ENCODE measurements at places on chromosomes 4 and X.

DNA sequence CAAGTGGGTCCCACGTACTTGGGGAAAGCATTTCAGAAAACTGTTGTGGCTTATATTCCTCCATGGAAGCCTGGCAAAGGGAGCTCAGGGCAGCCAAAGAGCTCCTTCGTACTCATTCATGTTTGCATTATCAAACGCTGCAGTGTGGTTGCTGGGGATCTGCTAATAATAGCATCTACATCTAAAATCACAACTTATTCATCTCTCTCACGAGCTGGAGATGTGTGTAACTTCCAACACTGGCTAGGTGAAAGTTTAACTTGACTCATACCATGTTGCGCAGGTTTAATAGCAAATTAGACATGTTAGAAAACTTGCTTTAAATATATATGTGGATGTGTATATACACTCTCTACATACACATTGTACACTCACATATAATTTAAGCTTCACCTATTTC lies 415.1 kb downstream of the AFF2 start:
- DNase-seq = no peak

GRCh38 chr4:73669410-73670183 lies 49.4 kb upstream of the RASSF6 start:
- DNase-seq = no peak

DNA sequence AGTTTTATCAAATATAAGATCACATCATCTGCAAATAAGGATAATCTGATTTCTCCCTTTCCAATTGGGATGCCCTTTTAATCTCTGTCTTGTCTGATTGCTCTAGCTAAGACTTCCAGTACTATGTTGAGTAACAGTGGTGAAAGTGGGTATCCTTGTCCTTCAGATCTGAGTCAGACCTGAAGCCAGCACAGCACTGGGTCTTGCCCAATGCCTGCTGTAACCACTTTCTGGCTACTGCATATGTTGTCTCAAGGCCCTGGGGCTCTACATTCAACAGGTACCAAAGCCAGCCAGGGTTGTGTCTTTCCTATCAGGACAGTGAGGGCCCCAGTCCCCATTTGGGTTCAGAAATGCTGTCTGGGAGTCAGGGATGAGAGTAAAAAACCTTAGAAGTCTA lies 90.3 kb downstream of the CYSLTR1 start:
- DNase-seq = no peak

GRCh38 chr4:154595807-154596206 lies 5.3 kb upstream of the FGA start:
- no peak for DNase-seq

DNA sequence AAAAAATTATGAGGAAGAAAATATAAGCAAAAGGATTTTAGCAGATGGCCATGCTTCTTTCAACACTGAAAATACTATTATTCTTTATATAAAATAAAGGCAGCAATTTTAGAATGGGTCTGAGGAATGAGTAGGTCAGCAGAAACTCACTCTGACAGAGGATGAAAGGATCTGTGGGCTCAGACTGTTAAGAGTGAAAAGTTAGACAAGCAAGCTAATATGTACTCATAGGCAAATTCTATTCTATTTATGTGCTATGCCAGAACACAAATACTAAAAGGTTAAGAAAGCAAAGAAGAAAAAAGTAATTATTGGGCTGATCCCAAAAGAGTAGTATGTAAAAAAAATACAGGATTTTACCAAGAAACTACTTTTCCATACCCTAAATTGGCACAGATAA lies 13.9 kb downstream of the LCORL start:
- no peak for DNase-seq

GRCh38 chrX:43745938-43746721 lies 90.0 kb downstream of the MAOA start:
- DNase-seq = no peak

DNA sequence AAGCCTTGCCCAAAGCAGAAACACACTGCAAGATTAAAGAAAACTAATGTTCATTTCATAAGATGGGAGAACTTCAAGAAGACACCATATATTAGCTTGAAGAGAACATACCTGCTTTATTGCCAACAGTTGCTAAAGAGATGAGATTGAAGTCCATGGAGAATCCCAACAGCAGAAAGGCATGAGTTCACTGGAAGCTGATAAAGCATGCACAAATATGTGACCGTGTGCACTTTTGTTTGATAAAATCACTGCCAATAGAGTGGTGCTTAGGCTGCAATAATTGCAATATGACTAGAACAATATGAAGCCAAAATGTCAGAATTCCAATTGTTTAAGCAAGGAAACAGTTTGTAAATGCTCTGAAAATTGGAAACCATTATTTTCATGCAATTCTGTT lies 125.9 kb upstream of the PPARGC1A start:
- no peak for DNase-seq

- no peak for DNase-seq
These were observed 60.3 kb upstream of the MXD4 start for GRCh38 chr4:2322227-2322626.

DNA sequence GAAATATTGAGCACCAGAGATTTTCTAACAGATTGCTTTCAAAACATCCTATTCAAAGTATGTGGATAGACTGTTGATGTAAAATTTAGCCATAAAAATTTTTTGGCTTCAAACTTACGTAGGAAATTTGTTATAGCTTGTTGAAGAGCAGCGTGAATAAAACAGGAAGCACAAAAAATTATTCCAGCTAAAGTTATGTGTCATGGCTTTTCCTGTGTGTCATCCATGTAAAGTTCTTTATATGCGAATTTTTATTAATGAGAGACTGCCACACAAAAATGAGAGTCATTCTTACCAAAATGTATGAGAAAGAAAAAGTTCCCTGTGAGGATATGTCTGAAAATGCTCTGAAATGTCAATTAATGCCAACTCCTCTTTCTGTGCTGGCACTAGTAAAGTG lies 19.5 kb downstream of the EPGN start:
- no peak for DNase-seq

DNA sequence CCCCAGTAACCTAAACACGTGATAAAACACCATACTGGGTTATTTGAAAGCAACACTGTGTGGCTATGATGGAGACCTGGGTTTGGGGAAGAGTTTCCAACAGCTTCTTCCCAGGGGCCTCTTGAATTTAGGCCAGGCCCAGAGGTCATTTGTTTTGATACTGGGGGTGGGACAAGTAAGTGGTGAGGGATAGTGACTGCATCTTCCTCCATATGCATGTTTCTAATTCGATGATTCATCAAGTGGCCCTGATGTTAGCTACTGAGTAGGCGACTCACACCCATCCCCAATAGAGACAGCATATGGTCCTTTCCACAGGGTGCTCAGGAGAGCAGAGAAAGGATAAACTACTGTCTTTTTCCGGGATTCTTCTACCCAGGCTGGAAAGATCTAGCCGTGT lies 2.7 kb downstream of the NDP start:
- no peak for DNase-seq

DNA sequence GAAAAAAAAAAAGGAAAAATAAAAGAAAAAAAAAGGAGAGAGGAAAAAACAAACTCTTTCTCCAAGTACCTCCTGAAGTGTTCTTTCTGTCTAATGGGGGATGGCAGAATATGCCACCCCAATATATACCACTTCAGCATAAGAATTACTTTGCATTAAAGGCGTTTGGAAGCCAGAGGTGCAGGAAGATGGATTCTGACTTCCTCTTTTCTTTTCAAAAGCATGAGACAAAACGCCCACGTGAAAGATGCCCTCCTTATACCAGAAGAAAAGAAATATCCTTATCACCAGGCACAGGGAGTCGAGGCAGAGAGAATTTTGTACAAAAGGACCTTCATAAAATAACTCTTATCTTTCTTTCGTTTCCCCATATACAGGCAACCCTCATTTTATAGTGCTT lies 40.9 kb downstream of the COX18 start:
- no peak for DNase-seq

GRCh38 chr4:146369446-146369845 lies 152.3 kb downstream of the SLC10A7 start:
- no peak for DNase-seq

GRCh38 chr4:70670332-70671014 lies 4.2 kb upstream of the JCHAIN start:
- DNase-seq = no peak

DNA sequence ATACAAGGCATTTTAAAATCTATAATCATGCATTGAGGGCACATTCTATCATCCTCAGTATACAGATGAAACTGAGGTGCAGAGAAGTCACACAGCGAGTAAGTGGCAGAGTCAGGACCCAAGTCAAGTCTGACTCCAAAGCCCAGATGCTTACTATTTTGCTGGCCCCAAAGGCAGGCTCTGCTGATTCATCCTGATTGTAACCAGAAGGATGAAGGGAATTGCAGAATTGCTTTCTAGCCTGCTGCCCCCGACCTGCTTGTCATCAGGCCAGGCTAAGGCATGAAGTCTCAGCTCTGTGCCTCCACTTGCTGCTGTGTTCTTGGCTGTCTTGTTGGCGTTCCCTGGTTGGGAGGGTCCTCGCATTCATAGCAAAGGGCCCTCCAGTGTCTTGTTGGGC lies 62.7 kb downstream of the SLC9A6 start:
- no peak for DNase-seq

- DNase-seq = no peak
These were observed 6.7 kb upstream of the PPID start for GRCh38 chr4:158729716-158730559.

DNA sequence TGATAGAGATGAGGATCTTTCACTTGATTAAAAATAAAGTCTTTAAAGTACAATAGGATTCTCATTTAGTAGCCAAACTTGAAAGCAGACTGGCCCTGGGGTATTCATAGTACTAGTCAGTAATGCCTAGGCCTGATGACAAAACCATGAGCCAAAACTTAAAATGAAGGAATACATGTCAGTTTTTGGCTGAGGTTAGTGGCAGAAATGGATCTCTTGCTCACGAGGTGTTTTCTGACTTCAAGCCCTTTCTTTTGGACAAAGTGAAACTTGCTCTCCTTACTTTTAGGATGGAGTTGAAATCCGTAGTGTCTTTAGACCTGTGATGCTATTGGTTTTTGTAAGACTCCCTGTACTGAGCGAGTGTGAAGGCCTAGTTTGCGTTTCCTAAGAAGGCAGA lies 157.7 kb downstream of the CCNG2 start:
- no peak for DNase-seq

- DNase-seq = no peak
These were observed 8.8 kb downstream of the ANKRD37 start for GRCh38 chr4:185405296-185405999.

DNA sequence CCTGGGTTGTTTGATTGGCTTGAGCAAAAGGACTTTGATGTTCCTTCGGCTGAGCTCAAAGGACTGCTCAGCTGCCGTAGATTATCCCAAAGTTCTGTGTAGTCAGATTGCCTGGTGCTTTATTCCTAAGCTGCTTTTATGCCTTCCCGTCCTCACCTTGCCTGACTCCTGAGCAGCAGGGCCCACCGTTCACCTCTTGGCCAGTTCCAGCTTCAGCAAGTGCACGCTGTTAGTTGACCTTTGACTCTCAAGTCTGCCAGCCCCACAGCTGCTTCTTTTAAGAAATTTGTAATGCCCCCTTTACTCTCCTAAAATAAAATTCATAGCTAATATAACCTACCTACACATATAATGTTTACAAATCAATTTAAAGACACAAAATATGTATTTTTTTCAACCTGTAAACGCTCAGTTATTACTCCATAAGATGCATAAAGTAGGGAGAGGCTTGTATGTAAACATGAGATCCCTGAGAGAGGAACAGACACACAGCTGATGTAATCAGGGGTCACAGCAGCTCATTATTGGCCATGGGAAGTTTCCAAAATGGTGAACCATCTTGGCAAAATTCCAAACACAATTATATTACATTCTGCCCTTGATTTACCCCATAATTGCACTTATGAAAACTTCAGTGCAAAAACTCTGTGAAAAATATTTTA lies 28.6 kb downstream of the UCHL1 start:
- DNase-seq = no peak

GRCh38 chr4:140755774-140756318 lies 339 bp downstream of the TBC1D9 start:
- peak; percentile 12 for DNase-seq

DNA sequence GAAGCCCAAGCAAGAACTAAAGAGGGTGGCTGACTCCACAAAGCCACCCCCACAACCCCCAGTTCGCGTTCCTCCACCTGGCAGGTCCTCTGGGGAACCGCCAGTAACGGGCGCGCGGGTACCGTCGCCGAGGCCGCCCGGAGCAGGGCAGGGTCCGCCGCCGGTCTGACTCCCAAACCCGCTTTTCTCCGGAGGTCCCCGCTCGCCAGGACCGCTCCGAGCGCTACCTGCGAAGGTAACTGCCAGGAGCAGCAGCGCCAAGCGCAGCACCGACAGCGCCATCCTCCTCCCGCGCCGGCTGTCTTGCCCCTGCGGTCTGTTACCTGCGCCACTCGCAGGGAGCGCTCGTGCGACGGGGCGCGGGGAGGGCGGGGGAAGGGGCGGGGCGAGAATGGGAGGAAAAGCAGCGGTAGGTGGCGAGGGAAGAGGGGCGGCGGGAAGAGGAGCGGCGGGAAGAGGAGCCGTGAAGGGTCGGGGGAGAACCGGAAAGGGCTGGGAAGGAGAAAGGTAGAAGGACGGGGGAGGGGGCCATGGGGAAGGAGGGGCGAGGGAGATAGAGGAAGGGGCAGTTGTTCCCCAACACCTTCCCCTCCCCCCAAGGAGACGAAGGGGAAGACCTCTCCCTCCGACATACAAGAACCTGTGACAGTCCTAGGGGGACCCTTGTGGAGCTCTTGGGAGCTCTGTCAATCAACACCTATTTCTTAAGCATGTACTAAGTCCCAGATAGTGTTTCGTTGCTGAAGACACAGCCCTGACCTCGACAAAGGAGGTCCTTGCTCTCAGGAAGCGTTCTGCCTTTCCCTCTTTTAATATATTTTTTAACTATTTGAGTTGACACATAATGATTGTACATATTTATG lies at the start of gene SPINK2:
TSS of gene SPINK2 (minus strand) at position 321 of the 863 bp plus-strand sequence. CDS start at position 282, 39 bp downstream.
- DNase-seq = no peak

DNA sequence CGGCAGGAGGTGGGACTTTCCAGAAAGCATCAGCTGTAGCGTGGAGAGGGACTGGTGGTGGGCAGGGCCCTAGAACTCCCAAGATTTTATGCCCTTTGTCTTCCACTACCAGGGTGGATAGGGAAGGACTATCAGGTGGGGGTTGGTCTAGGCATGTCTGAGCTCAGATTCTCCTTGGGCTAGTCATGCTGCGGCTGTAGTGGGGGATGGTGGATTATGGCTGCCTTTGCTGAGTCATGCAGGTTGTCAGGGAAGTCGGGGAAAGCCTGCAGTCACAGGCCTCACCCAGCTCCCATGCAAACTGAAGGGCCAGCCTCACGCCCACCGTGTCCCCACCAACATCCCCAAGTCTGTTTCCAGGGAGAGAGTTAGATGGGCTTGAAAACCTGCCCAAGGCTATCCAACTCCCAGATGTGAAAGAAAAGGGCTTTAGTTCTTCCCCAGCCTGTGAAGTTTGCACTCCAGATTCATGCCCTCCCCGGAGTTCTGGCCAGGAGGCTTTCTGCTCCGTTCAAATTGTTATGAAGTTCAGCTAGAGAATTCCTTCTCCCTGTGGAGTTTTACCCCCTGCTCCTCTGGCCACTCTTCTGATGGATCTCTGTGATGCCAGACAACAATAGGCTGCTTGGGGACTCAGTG lies 13.4 kb upstream of the MEPE start:
- DNase-seq = no peak

- no peak for DNase-seq
These were observed 55.6 kb downstream of the SEL1L3 start for GRCh38 chr4:25807102-25807728.

GRCh38 chrX:129717892-129718291 lies 20.9 kb upstream of the XPNPEP2 start:
- no peak for DNase-seq
